Left ventricle myocardium inferior (tissue), 1 donor: ENCODE measurements at places on chromosomes 2 and 18. TPM values are rescaled to one million over a fixed set of nuclear protein-coding genes. Genes with fewer than 3 reads are reported as not detected.

ADNP2 gene
- total RNA-seq: 7.5 TPM

- no peaks in the 10 kb centered on the region for H3K27me3 ChIP-seq
- peak overlapping the region; percentile 36 for H3K27ac ChIP-seq
- DNase-seq: no peak
- no peaks in the 10 kb centered on the region for H3K36me3 ChIP-seq
Measured at GRCh38 chr2:231364961-231365810, 30.3 kb upstream of the B3GNT7 start.

- no peak for DNase-seq
- peaks cover under 1% of the 10 kb centered on the region for H3K36me3 ChIP-seq
- H3K27me3 ChIP-seq: no peaks in the 10 kb centered on the region
- H3K27ac ChIP-seq: no peak overlapping the region
- peaks cover 35% of the 10 kb centered on the region for H3K4me1 ChIP-seq
Measured at GRCh38 chr2:178899656-178900055, 92.4 kb upstream of the TTN start.

GRCh38 chr18:51578406-51578980 lies 381.0 kb upstream of the MEX3C start:
- H3K27ac ChIP-seq: no peak overlapping the region
- no peak for DNase-seq
- H3K4me1 ChIP-seq: no peaks in the 10 kb centered on the region

GRCh38 chr18:22057908-22058527 lies 111.4 kb upstream of the GATA6 start:
- no peaks in the 10 kb centered on the region for H3K36me3 ChIP-seq
- no peak for DNase-seq
- no peaks in the 10 kb centered on the region for H3K27me3 ChIP-seq
- H3K4me1 ChIP-seq: no peaks in the 10 kb centered on the region
- H3K4me3 ChIP-seq: no peak overlapping the region
- no peak overlapping the region for H3K27ac ChIP-seq

CD8B2 gene
- not detected for total RNA-seq

DNA sequence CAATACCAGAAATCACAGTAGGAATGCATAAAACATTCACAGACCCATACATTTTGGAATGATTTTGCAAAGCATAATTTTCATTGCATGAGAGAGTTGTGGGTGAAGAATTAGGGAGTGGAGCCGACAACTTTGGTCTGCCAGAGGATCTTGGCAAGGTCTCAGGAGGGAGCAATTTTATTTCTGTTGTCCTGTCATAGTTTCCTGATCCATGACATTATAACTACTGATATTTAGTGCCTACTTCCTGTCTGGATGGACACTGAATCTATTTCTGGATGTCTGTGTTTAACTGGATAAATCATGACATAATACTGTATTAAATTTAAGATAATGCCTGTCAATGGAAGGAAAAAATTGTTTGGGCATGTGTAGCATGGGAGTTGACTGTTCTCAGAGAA lies 2.4 kb downstream of the ITGA4 start:
- no peak for DNase-seq
- no peak overlapping the region for H3K27ac ChIP-seq
- H3K4me3 ChIP-seq: no peak overlapping the region
- H3K27me3 ChIP-seq: peaks cover 40% of the 10 kb centered on the region

- no peak overlapping the region for H3K27ac ChIP-seq
- peaks cover 21% of the 10 kb centered on the region for H3K4me1 ChIP-seq
- no peak overlapping the region for H3K4me3 ChIP-seq
- H3K27me3 ChIP-seq: no peaks in the 10 kb centered on the region
Measured at GRCh38 chr2:207565736-207566500, 36.2 kb downstream of the CREB1 start.

DNA sequence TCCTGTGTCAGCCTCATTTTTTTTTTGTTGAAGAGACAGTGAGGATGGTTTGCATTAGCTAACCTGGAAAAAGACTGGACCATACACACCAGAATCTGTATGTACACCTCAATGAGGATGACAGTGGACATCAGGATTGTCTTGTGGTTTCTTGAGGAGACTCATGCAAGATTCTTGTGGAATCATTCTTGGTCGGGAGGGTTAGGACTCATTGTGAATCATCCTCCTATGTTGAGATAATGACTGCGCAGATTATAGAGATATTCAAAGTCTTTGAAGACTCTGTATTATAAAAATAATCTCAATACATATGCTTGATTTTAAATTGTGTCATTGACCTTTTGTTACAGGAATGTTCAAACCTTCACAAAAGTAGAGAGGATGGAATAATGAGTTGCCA lies 49.1 kb upstream of the DOCK10 start:
- no peaks in the 10 kb centered on the region for H3K4me1 ChIP-seq
- H3K27ac ChIP-seq: no peak overlapping the region
- H3K36me3 ChIP-seq: no peaks in the 10 kb centered on the region
- H3K4me3 ChIP-seq: no peak overlapping the region

GRCh38 chr2:207778298-207778882 lies 8.7 kb upstream of the FZD5 start:
- DNase-seq: no peak
- H3K27me3 ChIP-seq: no peaks in the 10 kb centered on the region
- no peaks in the 10 kb centered on the region for H3K4me1 ChIP-seq
- no peak overlapping the region for H3K27ac ChIP-seq
- no peak overlapping the region for H3K4me3 ChIP-seq

- no peaks in the 10 kb centered on the region for H3K27me3 ChIP-seq
- peaks cover 78% of the 10 kb centered on the region for H3K36me3 ChIP-seq
- DNase-seq: no peak
- peak overlapping the region; percentile 44 for H3K27ac ChIP-seq
- peaks cover 43% of the 10 kb centered on the region for H3K4me1 ChIP-seq
Measured at GRCh38 chr2:232843834-232844233, 26.2 kb upstream of the SNORC start.

GRCh38 chr2:69815717-69816116 lies 13.7 kb upstream of the GMCL1 start:
- peaks cover 36% of the 10 kb centered on the region for H3K36me3 ChIP-seq
- H3K4me1 ChIP-seq: peaks cover 19% of the 10 kb centered on the region
- no peak overlapping the region for H3K27ac ChIP-seq
- H3K4me3 ChIP-seq: no peak overlapping the region

DNA sequence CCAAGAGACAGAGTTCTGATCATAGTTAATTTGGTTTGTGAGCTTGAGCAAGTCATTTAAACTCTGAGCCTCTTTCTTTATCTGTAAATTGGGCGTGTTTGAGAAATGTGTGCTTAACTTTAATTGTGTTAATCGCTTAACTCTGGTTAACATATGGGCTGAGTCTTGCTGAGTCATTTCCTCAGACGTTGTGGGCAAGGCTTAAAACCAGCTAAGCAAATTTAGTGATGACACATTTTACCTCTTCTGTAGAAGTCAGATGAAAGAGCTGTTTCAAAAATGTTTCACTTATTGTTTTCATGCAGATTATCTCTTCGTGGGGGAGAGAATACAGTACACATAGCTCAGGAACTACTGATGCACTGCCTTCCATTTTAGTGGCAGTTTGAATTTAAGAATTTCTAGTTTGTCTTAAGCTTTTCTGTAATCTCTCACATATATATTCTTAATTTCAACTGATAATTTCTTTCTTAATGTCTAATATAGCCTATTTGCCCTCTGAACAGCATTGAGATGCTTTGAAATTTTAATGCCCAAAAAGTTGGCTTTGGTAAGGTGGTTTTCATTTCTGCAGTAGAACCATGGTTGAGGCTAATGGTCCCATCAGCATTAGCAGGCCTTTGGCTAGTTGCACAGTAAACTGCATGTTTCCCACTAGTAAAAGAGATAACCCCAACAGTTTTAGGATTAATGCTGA lies 34.9 kb downstream of the RAB10 start:
- peak overlapping the region; percentile 7 for H3K27ac ChIP-seq
- H3K4me3 ChIP-seq: no peak overlapping the region
- H3K4me1 ChIP-seq: peaks cover 55% of the 10 kb centered on the region

TSPYL6 gene
- total RNA-seq: 0.08 TPM

GRCh38 chr2:57443086-57443485 lies 603.5 kb upstream of the VRK2 start:
- H3K4me1 ChIP-seq: no peaks in the 10 kb centered on the region
- H3K4me3 ChIP-seq: no peak overlapping the region
- no peak for DNase-seq
- H3K27ac ChIP-seq: no peak overlapping the region

DARS1 gene
- total RNA-seq: 56.3 TPM

GBX2 gene
- not detected for total RNA-seq

GRCh38 chr2:217890445-217890844 lies 112.3 kb downstream of the TNS1 start:
- H3K27ac ChIP-seq: peak overlapping the region; percentile 78
- H3K36me3 ChIP-seq: peaks cover 98% of the 10 kb centered on the region
- H3K4me1 ChIP-seq: peaks cover 94% of the 10 kb centered on the region
- H3K4me3 ChIP-seq: no peak overlapping the region

DNA sequence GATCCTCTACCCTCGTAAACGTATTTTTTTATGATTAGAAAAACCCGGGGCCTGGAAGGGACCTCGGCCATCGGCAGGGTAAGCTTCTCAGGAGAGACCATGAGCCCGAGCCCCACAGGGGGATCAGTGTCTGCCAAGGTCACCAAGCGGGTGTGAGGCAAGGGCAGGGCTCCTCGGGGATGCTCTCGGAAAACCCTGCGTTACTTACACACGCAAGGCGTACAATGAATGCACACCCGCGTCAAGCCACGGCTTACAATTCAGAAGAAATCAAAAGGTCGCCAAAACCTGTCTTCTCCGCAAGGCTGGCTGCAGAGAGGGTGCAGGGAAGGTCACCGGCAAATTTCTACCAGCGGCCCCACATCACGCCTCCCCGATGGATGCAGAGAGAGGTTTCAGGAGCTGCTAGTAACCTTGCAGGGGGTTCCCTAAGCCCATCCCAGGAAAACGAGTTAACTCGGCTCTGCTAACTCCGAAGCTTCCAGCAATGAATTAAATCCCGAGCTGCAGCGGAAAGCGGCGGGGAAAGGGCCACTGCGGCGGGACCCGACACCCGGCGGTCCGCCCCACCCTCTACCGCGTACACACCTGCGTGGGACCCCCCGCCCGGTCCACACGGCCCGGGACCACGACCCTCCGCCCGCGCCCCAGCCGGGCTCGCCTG lies 638 bp downstream of the ST3GAL5 start:
- no peak for DNase-seq
- no peaks in the 10 kb centered on the region for H3K36me3 ChIP-seq
- peak overlapping the region; percentile 89 for H3K4me3 ChIP-seq

COL4A3 gene
- 4.4 TPM for total RNA-seq

- no peak overlapping the region for H3K27ac ChIP-seq
- H3K4me3 ChIP-seq: no peak overlapping the region
- no peak for DNase-seq
- no peaks in the 10 kb centered on the region for H3K27me3 ChIP-seq
- no peaks in the 10 kb centered on the region for H3K4me1 ChIP-seq
Measured at GRCh38 chr18:58135701-58136331, 91.8 kb downstream of the NEDD4L start.

NPHP1 gene
- total RNA-seq: 5.4 TPM

DNA sequence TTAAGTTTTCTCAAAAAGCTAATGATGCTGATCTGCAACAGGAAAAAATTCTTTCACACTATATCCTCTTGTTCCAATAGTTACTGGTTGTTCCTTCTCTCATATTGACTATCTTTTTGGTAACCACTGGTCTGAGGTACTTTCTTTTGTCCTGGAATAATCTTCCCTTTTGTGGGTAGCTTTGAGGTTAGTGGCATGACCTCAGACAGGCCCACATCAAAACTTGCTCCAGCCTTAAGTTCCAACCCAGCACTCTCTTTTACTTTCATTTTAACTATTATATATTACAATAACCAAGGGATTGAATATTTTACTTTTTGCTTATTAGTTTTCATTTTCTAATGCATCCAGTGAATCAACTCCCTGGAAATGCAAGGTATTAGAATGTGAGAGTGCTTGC lies 9.5 kb downstream of the REG1A start:
- H3K27me3 ChIP-seq: no peaks in the 10 kb centered on the region
- H3K4me3 ChIP-seq: no peak overlapping the region
- no peak overlapping the region for H3K27ac ChIP-seq
- DNase-seq: no peak
- H3K36me3 ChIP-seq: no peaks in the 10 kb centered on the region
- no peaks in the 10 kb centered on the region for H3K4me1 ChIP-seq

GRCh38 chr2:41949091-41949882 lies 98.5 kb upstream of the PKDCC start:
- H3K4me1 ChIP-seq: peaks cover 54% of the 10 kb centered on the region
- DNase-seq: no peak
- H3K36me3 ChIP-seq: no peaks in the 10 kb centered on the region
- no peaks in the 10 kb centered on the region for H3K27me3 ChIP-seq
- H3K4me3 ChIP-seq: no peak overlapping the region

- H3K4me3 ChIP-seq: peak overlapping the region; percentile 43
- DNase-seq: peak; percentile 54
- peak overlapping the region; percentile 66 for H3K27ac ChIP-seq
- H3K36me3 ChIP-seq: peaks cover 7% of the 10 kb centered on the region
- H3K4me1 ChIP-seq: peaks cover 46% of the 10 kb centered on the region
Measured at GRCh38 chr18:79405781-79406575, 10.2 kb downstream of the NFATC1 start.

RGPD3 gene
- not detected for total RNA-seq

LIPG gene
- not detected for total RNA-seq

DNA sequence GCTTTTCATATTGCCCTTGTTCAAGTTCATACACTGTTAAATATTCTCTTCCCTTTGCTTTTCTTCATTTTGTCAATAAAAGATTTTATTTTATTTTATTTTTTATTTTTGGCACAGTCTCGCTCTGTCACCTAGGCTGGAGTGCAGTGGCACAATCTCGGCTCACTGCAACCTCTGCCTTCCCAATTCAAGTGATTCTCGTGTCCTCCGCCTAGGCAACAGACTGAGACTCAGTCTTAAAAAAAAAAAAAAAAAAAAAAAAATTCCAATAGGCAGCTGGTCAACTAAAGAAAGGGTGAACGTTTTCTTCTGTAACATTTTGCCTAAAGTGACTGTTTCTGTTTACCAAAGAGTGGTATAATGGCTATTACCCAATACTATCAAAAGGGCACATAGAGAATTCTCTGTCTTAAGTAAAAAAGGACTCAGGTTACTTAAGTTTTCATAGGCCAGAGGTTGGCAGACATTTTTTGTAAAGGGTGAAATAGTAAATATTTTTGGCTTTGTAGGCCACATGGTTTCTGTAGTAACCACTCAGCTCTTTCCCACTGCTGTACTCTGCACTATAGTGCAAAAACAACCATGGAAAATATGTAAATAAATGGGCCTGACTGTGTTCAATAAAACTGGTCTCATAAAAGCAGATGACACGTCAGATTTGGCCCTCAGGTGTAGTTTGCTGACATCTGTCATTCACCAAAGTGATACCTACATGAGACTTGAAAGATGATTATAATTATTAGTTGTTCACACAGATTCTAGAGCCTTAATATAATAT lies 113.4 kb downstream of the MIB1 start:
- H3K27ac ChIP-seq: no peak overlapping the region
- no peak for DNase-seq
- peaks cover 21% of the 10 kb centered on the region for H3K36me3 ChIP-seq
- H3K27me3 ChIP-seq: no peaks in the 10 kb centered on the region
- no peak overlapping the region for H3K4me3 ChIP-seq
- H3K4me1 ChIP-seq: no peaks in the 10 kb centered on the region

DNA sequence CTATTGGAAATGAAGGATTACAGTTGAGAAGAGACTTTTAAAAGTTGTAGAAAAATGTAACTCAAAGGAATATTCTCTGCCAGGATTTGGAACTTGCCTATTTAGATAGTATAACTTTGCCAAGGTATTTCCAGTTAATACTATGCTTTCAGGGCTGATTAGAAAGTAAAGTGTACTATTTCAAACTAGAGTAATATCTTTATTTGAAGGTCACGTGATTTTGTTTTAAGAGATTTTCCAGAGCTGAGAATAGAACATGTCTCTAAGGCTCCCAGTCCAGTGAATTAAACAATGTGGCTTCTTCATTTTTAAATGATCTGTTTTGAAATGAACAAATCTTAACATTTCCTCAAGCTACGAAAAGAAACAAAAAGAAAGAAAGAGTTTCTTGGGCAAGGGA lies 53.9 kb downstream of the CCDC148 start:
- no peaks in the 10 kb centered on the region for H3K36me3 ChIP-seq
- no peaks in the 10 kb centered on the region for H3K27me3 ChIP-seq
- no peak overlapping the region for H3K27ac ChIP-seq

DYNAP gene
- total RNA-seq: not detected
